ENCODE measurements at places on chromosomes 1 and 21.

DNA sequence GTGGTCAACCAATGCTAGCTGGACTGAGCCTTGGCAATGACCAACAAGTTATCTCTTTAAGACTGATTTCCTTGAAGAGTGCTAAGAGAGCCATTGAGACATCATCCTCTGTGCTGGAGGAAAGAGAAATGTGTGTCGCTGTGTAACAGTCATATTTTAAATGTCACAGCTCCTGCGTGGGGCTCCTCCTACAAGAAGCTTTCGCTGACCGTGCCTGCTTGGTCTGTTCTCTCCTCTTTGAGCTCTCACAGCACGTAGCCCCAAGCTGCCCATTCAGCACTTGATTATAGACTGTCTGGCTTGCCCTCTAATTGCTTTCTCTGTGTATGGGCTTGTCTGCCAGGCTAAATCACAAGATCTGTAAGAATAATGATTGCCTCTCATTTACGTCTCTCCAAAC is 221.3 kb downstream of the FOXD2 start:
- DNase-seq = no peak

DNA sequence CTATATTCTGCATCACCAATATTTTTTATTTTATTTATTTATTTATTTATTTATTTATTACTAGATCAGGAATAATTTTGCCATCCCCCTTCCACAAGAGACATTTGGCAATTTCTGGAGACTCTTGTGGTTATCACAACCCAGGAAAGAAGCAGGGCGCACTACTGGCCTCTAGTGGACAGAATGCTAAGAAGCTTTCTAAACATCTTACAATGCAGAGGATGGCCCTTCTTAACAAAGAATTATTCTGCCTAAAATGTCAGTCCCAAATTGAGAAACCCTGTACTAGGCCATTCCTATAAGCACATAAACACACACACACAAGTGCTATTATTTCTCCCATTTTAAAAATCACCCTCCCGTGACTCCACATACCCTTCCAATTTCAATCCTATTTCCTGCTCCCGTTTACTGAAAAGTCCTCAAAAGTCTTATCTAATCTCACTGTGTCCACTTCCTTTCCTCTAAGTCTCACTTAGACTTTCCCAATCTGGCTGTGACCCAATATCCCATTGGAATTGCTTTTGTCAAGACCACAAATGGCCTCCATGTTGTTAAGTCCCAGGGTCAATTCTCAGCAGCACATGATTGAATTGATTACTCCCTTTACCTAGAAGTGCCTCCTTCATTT is 43.7 kb upstream of the RNF11 start:
- DNase-seq = peak; percentile 57

- no peak for DNase-seq
These were observed 36.0 kb upstream of the GNG12 start for GRCh38 chr1:67869233-67869632.

GRCh38 chr1:30511563-30511962 is 211.8 kb downstream of the MATN1 start:
- DNase-seq = no peak

GRCh38 chr1:206114692-206115640 is 2.2 kb downstream of the AVPR1B start:
- no peak for DNase-seq

DNA sequence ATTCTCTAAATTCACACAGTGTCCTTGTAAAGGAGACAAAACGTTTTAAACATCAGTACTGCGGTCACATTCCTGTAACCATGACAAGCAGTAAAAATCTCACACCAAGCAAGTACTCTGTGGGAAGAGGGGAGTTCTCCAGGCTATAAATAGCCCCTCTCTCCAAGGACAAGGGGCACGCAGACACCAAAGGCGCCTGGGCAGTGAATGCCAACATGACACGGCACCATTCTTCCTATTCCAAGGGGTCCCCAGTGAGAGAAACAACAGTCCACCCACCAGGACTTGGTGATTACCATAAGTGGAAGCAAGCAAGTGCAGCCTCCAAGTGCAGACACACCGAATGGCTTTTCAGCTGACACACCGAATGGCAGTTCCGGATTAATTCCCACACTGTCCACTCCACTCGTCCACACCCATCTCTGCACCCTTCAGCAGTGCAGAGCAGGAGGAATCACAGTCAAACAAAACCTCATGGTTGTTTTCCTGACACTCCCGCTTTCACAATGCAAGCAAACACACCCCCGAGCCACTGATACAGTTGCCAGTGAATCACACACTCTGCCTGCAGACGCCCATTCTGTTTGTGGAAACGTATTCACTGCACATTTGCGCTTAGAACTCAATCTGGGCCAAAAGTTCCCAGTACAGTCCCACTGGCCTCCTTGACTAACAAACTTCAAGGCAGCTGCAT is 1.8 kb downstream of the PTTG1IP start:
- peak; percentile 46 for DNase-seq

DNA sequence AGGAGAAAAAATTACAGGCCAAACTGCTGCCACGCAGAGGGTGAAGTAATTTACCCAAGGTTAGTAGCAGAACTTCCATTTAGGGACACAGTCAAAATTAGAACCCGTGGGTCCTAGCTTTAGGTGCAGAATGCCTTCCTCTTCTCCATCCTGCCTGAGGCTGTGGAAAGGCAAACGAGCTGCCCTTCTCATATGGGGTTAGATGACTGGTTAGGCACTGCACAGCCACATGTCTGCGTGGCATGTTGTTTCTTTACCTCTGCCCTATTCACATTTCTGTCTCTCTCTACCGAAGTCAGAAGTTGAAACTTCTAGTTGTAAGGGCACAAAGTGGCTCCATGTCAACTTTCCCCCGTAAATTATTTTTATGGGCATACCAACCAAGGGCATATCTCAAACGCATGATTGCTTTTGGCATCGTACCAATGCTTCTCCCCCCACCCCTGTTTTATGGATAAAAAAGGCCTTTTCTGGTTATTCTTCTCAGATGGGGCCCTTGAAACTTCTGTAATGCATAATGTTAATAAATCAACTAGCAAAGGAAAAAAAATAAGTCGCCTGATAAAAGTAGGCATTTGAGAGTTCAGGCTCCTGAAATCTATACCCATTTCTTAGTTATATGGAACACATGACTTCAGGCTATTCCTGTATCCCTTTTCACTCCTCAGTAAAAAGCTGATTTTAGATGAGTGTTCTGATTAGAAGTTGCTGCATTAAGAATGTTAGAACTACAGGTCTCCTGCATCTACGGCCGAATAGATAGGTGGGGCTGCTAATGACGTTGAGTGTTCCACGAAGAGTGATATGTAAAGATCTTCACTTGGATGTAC is 139.6 kb upstream of the NRIP1 start:
- no peak for DNase-seq

All from activated CD4-positive, alpha-beta T cell treated with anti-CD3 and anti-CD28 coated beads for 4 hours (primary cell).